ENCODE measurements at places on chromosomes 3 and 15.

- no peak for DNase-seq
Observed at GRCh38 chr3:139198186-139198585, 145.6 kb upstream of the MRPS22 start.

GRCh38 chr3:30890907-30891306 is 3.6 kb downstream of the GADL1 start:
- no peak for DNase-seq

GRCh38 chr3:880371-880770 is 212.5 kb upstream of the CNTN6 start:
- no peak for DNase-seq

DNA sequence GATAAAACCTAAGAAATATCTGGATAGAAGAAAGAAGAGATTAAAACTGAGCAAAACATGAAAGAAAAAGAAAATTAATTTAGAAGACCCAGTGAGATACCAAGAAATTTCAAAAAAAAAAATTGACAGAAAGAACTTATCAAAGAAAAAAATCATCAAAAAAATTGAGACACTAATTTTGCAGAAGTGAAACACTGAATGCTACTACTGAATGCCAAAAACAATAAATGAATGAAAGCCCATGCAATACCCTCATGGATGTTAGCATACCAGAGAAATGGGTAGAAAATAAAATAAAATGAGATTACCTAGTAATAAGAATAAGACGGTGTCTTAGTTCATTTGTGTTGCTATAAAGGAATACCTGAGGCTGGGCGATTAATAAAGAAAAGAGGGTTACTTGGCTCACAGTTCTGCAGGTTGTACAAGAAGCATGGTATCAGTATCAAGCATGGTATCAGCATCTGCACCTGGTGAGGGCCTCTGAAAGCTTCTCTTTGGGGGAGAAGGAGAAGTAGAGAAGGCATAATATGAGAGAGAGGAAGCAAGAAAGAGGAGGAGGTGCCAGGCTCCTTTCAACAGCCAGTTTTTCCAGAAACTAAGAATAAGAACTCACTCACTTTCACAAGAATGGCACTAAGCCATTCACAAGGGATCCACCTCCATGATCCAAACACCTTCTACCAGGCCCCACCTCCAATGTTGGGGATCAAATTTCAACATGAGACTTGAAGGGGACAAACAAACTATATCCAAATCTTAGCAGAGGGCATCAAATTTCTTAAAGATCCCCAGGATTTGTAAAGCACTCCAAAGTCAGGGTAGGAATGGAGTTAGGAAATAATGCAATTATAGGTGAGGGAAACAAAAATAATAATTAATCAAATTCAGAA is 73.2 kb downstream of the BTLA start:
- no peak for DNase-seq

DNA sequence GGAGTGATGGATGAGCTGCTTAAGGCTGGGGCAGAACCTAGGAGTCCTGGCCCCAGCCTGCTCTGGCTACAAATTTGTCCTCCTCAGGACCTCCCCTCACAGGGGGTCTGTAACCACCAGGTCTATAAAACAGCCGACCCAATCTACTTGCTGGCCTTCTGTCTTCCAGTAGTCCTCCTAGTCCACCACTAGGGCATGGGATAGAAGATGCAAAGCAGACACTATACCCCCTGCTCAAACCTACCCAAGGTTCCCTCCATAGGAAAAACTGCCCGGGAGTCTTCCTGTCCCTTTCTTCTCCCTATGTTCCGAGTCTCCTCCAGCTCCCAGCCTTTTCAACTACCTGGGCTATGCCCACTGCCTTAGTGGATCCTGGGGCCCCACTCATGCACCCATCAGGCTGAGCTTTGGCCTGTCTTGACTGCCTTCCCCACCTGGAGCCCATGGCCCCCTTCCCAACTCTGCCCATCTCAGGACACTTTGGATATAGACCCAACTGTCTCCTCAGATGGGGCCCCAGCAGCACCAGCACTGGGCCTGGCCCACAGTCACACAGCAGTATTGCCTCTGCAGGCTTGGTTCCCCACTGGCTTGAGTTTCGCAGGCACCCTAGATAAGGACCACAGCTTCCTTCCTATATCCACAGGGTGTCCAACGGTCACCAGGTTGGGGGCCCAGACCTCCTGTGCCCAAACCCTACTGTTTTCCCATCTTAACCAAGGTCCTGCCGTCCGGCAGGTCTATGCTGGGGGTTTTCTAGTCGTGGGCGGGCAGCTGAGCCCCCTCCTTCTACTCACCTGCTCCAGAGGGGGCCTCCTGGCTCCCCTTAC is 1.1 kb downstream of the HYAL3 start:
- DNase-seq: no peak

GRCh38 chr3:67192466-67192865 is 194.4 kb downstream of the KBTBD8 start:
- DNase-seq: no peak

GRCh38 chr3:177034832-177035475 is 162.3 kb downstream of the TBL1XR1 start:
- DNase-seq: no peak

DNA sequence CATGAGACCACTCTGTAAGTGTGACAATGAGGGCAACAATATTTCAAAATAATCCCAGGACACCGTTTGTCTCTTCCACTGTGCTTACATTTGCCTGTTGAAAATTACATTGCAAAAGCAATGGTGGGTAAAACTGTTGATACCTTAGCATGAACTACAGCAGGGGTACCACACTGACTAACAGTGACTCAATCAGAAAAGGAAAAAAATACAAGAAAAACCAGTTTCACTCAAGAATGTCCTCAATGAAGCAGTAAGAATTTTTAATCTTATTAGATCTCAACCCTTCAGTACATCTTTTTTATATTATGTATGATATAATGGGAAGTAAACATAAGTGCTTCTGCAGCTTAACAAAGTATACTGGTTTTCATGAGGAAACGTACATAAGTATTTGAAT is 1.6 kb upstream of the CCDC54 start:
- DNase-seq: no peak

DNA sequence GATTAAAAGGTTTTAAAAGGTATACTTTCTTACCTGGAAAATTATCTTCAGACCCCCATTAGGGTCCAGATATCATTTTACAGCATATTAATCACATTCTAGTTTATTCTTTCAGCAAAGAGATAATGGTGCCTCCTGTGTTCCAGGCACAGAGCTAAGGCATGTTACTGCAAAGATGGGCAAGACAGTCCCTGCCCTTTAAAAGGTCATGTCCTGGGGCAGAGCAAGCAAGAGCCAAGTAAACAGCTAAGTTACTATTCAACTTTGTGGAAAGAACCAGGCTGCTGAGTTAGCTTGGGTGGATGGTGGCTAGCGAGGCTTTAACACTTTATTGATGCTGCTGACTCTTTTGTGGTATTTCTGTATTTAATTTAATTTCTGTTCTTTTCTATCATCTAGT is 75.0 kb downstream of the LRRC28 start:
- DNase-seq: no peak

DNA sequence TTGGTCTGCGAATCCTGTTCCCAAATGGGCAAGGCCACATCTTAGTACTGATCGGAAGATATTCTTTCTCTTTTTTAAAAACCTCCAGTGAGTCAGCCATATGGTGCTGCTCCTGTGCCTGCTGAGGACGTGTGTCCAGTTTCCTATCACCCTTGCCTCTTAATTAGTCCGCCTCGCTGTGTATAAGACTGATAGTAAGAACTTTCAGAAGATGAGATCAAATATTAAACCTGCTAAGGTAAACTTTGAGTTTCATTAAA is 612 bp downstream of the UBA5 start:
- DNase-seq: no peak

DNA sequence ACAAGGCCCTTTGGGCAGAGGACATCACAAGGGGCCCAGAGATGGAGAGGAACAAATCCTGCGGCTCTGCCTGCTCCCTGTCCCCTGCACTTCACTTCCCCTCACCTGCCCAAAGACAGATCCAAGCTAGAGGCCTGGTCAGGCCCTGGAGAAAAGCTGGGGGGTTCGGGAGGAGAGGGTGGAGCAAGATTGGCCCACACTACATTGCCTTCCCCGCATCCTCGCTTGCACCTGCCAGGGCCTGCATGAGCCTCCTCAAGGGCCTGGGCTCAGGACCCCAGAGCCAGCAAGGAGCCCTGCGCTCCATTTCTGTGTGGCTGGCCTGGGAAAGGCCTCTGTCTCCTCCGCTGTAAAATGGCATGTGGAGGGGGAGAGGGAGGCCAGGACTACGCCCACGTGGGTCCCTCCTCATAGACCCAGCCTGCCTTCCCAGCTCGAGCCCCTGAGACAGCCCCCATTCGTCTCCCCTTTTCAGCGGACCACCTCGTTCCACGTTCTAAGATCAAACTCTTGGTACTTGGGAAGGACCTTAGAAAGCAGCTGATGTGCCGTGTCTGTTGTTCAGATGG is 106.0 kb downstream of the HMG20A start:
- no peak for DNase-seq

DNA sequence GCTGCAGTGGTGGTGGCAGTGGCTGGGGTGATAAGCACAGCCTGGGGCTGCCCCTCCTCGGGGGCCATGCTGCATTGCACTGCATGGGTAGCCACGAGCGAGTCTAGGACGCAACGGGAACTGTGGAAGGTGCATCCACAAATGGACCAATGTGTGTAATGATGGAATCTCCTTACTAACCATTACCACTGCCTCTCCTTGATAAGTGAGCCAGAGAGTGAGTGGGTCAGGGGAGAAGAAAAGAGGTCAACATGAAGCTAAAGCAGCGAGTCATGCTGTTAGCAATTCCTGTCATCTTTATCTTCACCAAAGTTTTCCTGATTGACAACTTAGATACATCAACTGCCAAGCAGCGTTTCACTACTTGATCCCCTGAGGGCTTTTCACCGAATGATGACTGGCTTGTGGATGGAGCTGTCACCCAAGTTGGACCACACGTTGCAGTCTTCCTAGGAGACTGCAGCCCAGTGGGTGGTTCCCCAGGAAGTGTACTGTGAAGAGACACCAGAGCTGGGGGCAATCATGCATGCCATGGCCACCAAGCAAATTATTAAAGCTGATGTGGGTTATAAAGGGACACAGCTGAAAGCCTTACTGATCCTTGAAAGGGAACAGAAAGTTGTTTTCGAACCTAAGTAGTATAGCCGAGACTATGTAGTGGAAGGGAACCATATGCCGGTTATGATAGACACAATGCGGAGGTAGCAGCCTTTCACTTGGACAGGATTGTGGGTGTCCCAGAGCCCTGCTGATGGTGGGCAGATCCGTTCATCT is 20.6 kb downstream of the SAMD7 start:
- DNase-seq: no peak

GRCh38 chr15:87653646-87654045 is 602.9 kb downstream of the NTRK3 start:
- no peak for DNase-seq

Data from stimulated activated CD4-positive, alpha-beta T cell treated with anti-CD3 and anti-CD28 coated beads, Interleukin-4, amount 100 ng/mL, for 4 hours (primary cell).